ENCODE measurements at places on chromosomes 7 and 10.

- DNase-seq = no peak
Observed at GRCh38 chr10:131651674-131652437, 249.0 kb upstream of the PPP2R2D start.

- no peak for DNase-seq
Observed at GRCh38 chr7:25669961-25670841, 441.9 kb upstream of the NPVF start.

GRCh38 chr7:81691199-81691821, 78.5 kb downstream of the HGF start:
- no peak for DNase-seq

DNA sequence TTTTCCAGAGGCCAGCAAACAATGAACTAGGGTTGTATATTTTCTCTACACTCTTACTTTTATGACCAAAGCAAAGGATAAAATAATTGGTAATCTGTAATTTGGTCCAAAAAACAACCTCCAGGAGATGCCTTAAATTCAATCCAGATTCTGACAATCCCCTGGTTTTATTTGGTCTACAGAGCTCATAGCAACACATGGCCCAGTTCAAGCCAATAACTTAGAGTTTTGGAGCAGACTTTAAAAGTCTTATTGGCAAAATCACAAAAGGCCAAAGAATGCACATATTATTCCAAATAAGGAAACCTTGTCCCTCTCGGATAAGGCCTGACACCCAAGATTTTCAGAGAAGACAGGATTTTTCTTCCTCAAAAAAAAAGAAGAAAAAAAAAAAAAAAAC, 51.9 kb downstream of the SORBS1 start:
- DNase-seq = no peak

DNA sequence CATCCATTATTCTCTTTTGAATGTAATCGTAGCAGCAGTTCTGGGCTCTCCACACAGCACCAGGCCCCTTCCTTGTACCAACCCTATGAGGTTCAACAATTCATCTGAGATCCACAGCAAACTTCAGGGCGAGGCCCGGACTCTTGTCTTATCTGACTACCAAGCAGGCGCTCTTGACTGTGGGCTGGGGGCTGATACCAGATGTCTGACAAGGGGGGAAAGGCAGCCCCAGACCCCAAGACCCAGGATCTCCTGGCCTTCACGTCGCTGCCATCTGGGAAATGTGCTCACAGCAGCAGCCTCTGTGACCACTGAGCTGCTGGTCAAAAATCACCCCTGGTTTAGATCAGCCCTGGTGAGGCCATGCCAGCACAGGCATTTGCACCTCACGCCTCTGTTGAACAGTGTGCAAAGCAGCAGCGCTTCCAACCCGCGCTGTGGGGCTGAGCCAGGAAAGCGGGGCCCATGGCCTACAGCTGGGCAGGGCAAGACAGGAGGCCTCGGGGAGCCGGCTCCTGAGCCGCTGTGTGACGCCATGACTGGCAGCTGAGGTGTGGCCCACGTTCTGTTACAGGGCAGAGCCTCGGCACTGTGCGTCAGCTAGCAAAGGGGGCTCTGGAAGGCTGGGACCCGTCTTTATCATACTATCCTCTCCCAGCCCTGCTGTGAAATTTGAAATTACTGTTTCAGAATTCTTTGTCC, 143.9 kb downstream of the PAXIP1 start:
- no peak for DNase-seq

DNA sequence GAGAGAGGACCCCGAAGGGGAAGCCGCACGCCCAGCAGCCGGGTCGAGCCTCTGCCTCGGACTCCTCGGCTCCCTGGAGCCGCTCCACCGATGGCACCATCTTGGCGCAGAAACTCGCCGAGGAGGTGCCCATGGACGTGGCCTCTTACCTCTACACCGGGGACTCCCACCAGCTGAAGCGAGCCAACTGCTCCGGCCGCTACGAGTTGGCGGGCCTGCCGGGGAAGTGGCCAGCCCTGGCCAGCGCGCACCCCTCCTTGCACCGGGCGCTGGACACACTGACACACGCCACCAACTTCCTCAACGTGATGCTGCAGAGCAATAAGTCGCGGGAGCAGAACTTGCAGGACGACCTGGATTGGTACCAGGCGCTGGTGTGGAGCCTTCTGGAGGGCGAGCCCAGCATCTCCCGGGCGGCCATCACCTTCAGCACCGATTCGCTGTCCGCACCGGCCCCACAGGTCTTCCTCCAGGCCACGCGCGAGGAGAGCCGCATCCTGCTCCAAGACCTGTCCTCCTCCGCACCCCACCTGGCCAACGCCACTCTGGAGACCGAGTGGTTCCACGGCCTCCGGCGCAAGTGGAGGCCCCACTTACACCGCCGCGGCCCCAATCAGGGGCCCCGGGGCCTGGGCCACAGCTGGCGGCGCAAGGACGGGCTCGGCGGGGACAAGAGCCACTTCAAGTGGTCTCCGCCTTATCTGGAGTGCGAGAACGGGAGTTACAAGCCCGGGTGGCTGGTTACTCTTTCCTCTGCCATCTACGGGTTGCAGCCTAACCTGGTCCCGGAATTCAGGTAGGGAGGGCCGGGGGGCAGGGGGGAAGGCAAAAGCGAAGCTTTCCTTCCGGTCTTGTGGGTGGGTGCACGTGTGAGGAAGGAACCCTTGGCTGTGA, 973 bp downstream of the GPR158 start:
- no peak for DNase-seq

DNA sequence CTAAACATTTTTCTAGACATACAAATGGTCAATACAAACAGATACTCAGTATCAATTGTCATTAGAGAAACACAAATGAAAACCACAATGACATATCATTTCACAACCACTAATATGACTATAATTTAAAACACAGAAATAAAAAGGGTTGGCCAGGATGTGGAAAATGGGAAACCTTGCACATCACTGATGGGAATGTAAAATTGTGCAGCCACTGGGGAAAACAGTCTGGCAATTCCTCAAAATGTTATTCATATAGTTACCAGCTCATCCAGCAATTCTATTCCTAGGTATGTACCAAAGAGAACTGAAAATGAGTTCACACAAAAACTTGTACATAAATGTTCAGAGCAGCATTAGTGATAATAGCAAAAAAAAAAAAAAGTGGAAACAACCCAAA, 106.1 kb upstream of the LRRTM3 start:
- no peak for DNase-seq

GRCh38 chr7:30363778-30364563, 79.6 kb downstream of the ZNRF2 start:
- DNase-seq = no peak

GRCh38 chr7:27134392-27134791, 3.8 kb upstream of the HOXA4 start:
- no peak for DNase-seq

GRCh38 chr10:48634984-48635557, 30.2 kb upstream of the ARHGAP22 start:
- DNase-seq = no peak

- DNase-seq = no peak
Observed at GRCh38 chr10:126511917-126512479, 123.7 kb upstream of the ADAM12 start.

- no peak for DNase-seq
Observed at GRCh38 chr10:102834143-102834542, 3.1 kb downstream of the CYP17A1 start.

DNA sequence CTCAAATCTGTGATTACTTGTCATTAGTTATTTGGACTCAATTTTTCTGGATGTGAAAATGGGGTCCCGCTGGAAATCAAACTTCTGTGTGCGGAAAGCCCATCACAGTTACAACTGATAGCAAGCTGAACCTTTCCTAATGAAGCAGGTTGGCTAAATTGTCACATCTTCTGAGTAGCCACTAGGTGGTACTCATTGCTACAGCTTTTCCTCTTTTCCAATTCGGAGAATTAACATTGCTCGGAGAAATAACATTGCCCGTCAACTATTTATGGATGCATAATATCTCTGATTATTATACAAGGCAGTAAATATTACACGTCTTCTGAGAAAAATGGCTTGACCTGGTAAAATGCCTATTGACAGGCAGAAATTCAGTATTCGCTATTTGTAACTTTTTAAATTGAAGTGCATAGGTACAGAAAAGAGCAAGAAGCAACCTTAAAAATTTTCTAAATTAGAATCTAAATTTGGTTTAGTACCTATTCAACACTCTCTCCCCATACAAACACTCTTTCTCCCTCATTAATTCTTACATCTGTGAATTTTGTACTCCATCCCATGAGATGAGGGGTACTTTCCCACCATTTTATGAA, 17.3 kb upstream of the BLOC1S2 start:
- DNase-seq = no peak

Data from CD4-positive, alpha-beta T cell treated with Interleukin-6 for 4 hours (primary cell).